ENCODE measurements at places on chromosomes 4 and X.

GRCh38 chrX:121160987-121161386 is 113.6 kb downstream of the GLUD2 start:
- DNase-seq, result no peak

DNA sequence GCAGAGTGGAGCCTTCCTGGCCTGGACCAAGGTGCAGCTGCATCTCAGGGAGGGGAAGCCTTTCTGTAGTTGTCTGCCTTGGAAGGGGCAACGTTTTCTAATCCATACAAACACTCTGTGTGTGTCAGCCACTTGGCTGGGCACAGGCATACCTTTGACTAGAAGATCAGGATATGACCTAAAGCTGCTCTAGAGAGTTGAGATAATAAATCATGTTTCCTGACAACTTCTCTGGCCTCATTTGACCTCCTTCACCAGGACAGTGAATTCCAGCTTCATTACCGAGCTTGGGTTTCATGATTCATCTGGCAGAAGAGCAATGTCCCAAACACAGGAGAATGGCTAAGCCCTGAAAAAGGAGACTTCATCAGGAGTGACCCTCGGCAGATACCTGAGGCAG is 89.6 kb upstream of the KIT start:
- DNase-seq, result no peak

- DNase-seq, result no peak
These were observed 857.7 kb upstream of the HS3ST1 start for GRCh38 chr4:12286351-12286750.

DNA sequence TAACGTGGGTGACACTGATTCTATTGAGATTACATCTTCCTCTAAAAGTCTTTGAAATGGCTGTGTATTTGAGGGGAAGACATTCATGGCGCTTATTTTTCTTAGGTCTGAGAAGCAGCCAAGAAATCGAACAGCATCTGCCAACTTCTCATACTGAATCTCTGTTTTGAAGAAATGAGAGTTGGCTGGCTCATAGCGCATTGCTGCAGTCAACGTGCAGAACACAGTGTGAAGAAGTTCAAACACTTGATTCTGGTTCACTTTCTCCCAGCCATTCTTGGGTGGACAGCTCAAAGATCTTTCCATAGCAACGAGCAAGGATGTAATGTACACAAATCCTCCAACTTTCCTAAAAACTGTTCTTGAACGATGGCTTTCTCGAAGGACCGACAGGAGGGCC is 156.5 kb downstream of the WDFY3 start:
- DNase-seq, result no peak

DNA sequence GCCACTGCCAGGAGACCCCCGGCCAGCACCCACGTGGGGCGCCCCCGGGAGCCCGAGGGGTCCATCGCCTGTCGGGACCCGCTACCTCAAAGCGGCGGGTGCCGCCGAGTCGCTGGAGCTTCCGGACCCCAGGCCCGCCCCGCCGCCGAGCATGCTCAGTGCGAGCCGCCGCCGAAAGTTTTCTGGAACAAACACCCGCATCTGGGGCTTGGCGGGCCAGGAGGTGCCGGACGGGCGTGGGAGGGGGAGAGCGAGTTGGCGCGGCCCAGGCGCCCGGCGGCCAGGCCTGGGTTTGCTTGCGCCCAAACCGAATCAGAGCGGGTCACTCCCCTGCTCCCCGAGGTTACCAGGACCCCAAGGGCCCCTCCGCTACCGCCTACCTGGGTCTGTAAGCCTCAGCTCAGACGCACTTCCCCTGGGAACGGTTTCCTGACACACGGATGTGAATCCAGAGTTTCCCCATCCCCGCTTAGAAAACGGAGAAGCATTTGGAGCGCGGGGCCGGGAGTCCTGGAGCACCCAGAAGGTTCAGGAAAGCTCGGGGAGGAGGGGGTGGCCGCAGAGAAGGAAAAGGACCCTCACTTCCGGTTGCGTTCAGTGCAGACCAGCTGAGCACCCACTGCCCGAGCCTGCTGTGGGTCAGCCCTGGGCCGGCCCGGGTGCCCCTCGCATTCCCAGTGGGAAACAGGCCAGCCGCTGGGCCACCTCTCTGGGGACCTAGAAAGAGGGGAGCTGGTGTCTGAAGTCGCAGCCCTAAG is at the start of gene EVC2:
EVC2 (minus strand) TSS at position 111 of the 758 bp plus-strand sequence; CDS start at position 65, 46 bp downstream.
- no peak for DNase-seq

DNA sequence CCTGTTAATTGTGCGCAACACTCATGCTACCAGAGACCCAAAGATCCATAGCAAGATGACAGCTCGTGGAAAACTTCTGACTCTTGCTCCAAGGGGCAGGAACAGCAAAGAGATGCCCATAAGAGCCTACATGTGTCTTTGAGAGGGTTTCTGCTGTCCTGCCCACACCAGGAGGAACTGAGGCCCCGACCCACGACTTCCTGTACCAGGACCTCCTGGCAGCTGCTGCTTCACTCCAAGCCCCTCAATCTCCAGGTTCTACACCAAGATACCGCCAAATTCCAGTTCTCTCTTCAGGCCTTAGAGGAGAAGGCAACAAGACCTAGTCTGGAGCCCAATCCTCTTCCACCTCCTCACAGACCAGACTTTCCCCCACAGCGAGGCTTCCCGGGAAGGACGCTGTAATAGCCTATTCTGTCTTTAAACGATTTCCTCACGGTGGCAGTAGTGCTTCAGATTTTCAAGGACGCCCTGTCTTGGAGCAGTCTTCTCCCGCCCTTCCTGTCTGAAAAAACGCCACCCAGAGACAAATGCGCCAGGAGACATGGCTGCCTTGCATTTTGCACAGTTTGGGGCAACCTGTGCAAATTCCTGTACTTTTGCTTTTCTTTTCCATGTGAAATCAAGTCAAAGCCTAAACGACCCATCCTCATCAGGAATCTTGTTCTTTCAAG is 230.2 kb upstream of the STK26 start:
- DNase-seq, result peak; percentile 71

GRCh38 chr4:2946812-2947600 is 16.2 kb downstream of the NOP14 start:
- DNase-seq, result no peak

- DNase-seq, result no peak
These were observed 24.3 kb upstream of the TET2 start for GRCh38 chr4:105122350-105122749.

DNA sequence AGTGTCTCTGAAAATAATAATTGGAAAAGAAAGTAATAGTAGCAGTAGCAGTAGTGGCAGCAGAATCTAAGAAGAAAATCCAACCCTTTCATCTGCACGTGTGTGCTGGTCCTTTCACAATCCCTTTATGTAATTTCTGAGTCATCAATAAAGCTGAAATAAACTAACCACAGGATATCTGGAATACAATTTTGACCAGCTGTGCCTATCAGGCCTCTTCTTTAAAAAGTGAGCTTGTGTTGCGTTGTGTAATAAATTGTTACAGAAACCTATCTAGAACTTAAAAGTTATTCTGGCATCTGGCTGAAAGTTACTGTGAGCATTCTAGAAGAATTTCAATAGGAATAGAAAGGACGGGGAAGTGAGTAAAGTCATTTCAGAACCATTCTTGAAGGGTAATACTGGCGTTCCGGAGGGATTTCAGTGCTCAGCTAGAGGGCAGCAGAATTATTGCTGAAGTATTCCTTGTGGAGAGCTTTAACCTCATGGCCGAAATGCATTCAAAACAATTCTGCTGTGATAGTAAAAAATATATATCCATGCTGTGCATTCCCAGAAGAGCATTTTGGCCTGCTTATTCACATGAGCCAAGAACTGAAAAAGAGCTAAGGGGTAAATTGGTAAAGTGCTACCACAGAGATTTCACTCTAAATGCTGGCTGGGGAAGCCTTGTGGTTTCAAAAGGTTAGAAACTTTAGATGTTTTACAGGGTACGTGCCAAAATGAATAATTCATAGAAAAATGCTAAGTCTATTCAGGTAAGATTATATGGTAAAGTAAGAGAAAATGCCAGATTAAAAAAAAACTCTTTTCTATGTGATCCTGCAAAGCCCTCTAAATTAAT is 260.6 kb downstream of the NKX6-1 start:
- DNase-seq, result no peak

DNA sequence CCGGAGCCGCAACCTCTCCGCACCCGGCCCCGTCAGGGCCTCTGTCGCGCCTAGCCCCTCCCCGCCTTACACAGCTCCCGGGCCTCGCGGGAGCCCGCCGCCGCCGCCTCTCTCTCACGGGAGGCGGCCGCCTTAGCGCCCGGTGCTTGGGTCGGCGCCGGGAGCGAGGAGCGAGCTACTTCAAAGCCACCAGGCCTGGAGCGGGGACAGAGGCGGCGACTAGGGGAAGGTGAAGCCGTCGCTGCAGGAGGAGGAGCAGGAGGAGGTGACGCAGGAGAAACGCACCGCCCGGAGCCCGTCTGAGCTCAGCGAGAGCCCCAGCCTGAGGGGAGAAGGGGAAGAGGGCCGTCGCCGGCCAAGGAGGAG is 250 bp downstream of the USP9X start:
- no peak for DNase-seq

GRCh38 chr4:97238956-97239666 is 904.2 kb downstream of the STPG2 start:
- DNase-seq, result no peak

DNA sequence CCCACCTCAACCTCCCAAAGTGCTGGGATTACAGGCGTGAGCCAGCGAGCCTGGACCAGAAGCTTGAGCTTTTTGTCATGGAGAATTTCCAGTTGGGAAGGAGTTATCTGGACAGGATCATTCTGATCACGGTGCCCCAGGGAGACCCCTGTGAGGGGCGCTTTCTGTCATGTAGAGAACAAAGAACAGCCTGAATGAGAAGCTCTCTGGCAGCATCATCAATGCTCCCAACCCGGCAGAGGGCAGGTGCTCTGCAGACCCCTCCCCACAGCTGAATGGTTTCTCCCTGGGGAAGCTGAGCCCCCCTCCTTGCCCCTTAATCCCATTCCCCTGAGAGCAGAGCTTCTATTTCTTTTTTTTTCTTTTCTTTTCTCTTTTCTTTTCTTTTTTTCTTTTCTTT is 7.3 kb upstream of the CSF2RA start:
- no peak for DNase-seq

DNA sequence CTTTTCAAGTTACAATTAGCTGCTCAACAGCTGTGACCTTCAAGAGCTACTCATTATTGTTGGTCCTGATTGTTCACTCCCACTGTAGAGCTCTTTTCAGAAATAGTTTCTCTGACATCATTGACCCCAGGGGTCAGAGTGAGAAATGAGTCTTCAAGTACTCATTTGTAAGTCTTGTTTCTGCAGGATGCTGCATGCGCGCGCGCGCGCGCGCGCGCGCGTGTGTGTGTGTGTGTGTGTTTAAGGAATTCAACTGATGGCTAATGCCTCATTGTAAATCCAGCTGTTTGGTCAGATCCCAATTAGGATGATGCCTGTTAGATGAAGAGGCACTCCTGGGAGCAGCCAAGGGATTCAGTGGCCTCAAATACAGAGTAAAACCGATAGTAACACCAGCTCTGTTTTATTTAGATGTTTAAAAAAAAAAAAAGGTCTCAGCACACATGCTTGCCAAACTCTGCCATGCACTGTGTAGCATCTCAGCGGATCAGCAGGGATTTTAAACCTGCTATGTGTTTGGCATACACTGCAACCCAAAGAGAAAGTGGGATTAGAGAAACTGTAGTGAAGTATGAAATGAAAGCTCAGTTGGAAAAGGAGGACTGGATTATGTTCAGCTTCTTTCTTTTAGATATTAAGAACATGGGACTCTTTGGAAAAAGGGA is 332.3 kb downstream of the ADGRL3 start:
- no peak for DNase-seq

DNA sequence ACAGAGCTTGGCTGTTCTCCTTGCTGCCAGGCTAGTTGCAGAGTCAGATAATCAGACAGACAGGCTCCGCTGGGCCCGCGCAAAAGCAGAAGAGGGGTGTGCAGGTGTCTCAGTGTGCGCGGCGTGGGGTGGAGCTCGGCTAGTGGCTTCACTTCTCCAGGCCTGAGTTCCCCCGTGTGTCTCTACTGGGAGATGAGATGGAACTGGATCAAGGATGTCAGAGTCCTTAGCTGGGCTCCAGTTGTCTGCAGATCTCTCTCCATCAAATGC is 21.1 kb downstream of the HTRA3 start:
- DNase-seq, result no peak

Data from caudate nucleus (tissue), 63 donors.